ENCODE measurements at places on chromosomes 1 and 21.

GRCh38 chr1:195709821-195710220, 898.4 kb downstream of the KCNT2 start:
- no peak for DNase-seq

- no peak for DNase-seq
Measured at GRCh38 chr1:93257889-93258288, 77.4 kb downstream of the CCDC18 start.

DNA sequence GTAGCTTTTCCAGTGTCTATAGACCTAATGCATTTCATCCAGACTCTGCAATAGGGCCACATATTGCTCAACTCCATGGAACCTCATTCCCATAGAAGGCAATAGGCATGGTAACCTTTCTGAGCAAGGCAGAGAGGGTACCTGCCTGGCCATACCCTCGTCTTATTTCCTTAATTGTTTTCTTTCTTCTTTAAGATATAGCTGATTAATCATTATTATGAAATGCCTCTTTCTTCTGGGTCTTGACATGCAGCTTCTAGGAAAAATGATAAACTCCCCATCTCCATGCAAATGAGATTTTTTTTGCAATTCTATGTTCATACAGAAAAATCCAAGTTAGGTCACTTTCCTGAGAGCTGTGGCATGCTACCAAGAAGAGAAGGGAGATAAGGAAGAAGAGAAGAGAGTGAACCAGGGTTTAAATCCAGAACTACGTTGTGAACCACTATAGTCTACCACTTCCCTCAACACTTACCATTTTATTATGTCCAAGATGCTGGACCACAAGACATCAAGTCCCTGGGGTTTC, 33.0 kb upstream of the IL20 start:
- DNase-seq, result no peak

- DNase-seq, result no peak
Measured at GRCh38 chr1:180757657-180758056, 125.8 kb downstream of the XPR1 start.

- no peak for DNase-seq
Measured at GRCh38 chr21:45475004-45475685, 67.1 kb downstream of the SLC19A1 start.
